ENCODE measurements at places on chromosomes 16 and 17.

GRCh38 chr16:9867176-9867575, 315.1 kb downstream of the GRIN2A start:
- DNase-seq: no peak

DNA sequence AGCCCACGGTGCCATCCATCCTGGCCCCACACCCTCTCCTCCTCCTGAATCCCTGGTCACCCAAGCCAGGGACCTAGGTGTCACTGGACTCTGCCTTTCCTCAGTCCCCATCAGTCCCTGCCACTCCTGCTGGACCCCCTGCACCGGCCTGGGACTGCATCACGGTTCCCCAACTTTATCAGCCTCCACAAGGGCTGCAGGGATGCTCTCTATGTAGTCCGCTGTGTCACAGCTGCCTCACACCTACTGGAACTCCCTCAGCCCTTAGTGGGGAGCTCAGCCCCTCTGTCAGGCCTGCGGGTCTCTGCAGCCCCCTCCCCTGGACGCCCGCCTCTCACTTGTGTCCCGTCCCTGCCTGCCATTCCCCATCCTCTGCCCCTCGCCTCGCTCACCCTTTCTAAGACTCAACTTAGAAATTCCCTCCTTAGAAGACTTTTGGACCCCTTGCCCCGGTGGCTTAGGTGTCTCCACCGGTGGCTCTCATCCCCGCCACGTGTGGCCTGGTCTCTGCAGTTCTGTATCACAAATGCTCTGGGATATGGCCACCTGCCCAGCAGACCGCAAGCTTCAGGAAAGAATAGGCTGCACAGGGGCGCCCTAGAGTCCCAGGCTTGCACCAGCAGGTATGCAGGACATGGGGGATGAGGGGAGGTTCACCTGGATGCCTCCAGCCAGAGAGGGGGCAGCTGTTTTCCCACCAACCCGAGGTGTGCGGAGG, 62.9 kb downstream of the PRMT7 start:
- DNase-seq: no peak

DNA sequence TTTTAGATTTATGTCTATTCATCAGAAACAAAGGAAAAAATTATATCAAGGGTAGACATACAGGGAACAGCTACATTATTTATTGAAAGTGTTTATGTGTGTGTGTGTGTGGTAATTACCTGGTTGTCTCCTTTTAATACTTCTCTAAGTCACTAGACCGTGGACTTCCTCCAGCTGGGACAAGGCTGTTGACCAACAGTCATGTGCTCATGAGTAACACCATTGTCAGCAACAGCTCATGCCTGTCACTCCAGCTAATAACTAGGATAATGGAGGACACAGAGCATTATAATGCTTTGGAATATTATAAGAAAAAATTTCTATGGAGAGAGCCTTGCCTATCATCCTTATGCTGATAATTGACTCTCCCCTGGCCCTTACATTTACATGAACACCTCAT, 125.3 kb upstream of the SALL1 start:
- no peak for DNase-seq

GRCh38 chr16:70714581-70715054, 28.8 kb upstream of the MTSS2 start:
- no peak for DNase-seq

DNA sequence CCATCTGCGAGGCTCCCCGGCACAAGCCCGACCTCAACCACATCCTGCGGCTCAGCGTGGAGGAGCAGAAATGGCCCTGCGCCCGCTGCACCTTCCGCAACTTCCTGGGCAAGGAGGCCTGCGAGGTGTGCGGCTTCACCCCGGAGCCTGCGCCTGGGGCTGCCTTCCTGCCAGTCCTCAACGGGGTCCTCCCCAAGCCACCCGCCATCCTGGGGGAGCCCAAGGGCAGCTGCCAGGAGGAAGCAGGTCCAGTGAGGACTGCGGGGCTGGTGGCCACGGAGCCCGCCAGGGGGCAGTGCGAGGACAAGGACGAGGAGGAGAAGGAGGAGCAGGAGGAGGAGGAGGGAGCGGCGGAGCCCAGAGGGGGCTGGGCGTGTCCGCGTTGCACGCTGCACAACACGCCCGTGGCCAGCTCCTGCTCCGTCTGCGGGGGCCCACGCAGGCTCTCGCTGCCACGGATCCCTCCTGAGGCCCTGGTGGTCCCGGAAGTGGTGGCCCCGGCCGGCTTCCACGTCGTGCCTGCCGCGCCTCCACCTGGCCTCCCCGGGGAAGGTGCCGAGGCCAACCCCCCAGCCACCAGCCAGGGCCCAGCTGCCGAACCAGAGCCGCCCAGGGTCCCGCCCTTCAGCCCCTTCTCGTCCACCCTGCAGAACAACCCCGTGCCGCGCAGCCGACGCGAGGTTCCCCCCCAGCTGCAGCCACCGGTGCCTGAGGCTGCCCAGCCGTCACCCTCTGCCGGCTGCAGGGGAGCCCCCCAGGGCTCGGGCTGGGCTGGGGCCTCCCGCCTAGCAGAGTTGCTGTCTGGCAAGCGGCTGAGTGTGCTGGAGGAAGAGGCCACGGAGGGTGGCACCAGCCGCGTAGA, 13.1 kb upstream of the PRR35 start:
- peak; percentile 95 for DNase-seq

GRCh38 chr17:67216578-67217320, 28.2 kb downstream of the HELZ start:
- DNase-seq: no peak

DNA sequence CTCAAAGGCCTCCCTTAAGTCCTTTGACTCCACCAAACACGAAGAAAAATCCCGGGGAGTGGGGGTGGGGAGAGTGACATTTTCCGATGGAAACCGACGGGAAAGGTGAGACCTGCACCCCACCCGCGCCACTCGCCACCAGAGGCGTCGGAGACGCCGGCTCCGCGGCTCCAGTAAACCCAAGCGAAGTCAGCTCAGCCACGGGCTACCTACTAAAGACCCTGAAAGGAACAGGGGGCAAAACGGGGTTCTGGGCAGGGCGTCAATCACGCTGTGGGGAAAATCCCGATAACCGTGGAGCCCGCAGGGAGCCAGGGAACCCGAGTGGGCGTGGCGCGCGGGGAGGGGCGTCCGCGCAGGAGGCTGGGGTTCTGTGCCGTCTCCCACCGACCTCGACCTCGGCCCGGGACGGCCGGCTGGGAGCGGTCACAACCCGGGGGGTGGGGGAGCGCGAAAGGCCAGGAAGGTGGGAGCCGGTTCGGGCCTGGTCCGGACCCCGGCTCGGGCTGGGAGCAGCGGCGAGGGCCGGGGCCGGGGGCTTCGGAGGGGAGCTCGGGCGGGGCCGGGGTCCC, 565 bp downstream of the WDR45B start:
- DNase-seq: peak; percentile 32

DNA sequence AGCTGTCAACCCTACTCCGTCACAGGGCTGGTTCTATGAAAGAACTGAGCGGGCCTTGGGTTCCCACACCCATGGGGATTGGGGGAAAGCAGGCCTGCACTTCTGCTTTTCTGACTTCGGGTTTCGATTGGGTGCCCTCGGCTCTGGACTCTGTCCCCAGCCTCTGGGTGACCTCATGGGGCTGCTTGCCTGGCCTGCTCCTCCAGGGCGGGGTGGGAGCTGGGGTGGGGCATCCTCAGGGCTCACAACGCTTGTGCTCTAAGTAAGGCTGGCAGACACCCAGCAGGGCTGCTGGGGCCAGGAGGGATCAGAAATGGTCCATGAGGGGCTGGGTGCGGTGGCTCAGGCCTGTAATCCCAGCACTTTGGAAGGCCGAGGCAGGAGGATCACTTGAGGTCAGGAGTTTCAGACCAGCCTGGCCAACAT, 19.2 kb downstream of the ARHGAP27 start:
- peak; percentile 83 for DNase-seq

DNA sequence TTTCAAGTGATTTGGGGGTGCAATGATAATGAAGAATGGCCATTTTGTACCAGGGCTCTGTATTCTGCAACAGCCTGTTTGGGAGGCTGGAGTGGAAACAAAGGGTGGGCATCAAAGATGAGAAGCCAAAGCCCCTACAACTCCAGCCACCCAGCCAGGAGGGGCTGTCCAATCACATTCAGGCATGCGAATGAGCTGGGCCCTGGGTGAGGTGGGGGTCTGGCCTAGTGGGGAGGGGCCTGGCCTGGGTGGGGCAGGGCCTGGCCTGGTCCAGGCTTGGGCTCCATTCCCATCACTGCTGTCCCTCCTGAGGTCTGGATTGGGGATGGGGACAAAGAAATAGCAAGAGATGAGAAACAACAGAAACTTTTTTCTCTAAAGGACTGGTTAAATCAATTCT, 6.4 kb downstream of the AOC3 start:
- no peak for DNase-seq
